ENCODE measurements at places on chromosomes 7 and 10.

DNA sequence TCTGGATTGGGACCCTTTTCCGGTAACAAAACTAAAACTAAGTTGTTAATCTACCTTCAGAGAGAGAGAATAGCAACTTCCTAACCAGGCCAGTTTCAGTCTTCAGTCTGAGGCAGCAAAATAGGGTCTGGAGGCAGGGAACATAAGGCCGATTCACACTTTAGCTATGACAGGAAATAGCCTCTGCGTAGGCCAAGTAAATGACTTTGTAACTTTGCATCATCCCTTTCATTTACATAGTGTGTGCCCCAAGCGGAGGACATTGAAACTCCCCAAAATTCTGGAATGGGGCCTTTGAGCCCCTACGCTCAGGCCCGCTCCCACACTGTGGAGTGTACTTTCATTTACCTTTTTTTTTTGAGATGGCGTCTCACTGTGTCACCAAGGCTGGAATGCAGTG, 1.7 kb upstream of the UPP1 start:
- peak; percentile 33 for DNase-seq

- DNase-seq: no peak
Measured at GRCh38 chr10:33115738-33116719, 158.0 kb upstream of the ITGB1 start.

DNA sequence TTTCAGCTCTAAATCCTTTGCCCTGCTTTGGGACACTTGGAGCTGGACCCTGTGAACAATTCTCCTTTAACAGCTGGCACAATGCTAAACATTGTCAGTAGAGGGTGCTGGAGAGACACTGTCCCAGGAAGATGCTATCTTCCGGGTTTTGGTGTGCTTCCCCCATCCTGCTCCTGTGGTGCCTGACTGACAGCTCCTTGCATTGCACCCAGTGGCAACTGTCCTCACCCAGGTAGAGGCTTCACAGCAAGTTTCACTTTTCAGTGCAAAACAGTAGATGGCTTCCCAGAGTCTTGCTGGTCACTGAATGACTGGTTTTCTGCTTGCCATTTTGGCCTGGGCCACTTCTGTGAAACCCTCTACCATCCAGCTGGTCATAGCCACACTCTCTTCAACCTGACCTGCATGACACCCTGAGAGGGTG, 77.3 kb downstream of the CDC14C start:
- DNase-seq: no peak

- DNase-seq: no peak
Measured at GRCh38 chr7:80542398-80542797, 30.5 kb upstream of the GNAT3 start.

DNA sequence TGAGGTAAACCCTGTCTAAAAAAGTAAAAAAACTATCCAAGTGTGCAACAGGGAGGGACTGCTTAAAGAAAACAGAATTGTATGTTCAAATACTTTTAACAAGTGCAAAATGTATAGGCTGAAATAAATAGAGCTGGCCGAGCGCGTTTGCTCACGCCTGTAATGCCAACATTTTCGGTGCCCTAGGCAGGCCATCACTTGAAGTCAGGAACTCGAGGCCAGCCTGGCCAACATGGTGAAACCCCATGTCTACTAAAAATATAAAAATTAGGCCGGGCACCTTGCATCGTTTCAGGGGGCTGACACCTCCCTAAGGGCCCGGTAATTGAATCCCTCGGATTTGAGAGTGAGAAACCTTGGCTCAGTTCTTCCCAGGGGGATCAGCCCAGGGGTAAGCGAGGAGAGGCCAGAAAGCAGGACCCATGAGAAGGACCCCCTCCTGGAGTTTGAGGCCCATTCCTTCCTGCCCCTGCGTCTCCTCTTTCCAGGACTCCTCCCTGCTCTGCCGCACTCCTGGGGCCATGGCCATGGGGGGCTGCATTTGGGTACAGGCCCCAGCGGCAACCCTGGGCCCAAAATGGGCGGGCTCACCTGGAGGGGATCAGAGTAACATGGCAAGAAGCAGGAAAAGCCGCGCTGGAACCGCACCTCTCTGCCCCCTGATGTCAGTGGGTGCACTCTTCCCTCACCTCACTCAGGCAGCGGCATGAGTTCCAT, 75.5 kb upstream of the TMEM248 start:
- no peak for DNase-seq

- DNase-seq: no peak
Measured at GRCh38 chr7:94145602-94146001, 141.4 kb upstream of the BET1 start.

- DNase-seq: no peak
Measured at GRCh38 chr7:123208793-123209192, 9.0 kb upstream of the SLC13A1 start.

DNA sequence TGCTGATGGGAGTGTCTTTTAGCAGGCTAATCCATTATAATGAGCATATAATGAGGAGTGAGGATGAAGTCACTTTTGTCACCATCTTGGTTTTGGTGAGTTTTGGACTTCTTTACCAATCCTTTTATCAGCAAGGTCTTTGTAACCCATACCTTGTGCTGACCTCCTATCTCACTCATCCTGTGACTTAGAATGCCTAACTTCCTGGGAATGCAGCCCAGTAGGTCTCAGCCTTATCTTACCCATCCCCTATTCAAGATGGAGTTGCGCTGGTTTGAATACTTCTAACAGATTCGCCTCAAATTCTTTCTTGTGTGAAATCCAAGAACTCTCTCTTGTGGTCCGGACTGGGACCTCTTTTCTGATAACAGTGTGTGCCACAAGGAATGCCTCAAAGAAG, 253.1 kb upstream of the CACNA2D1 start:
- DNase-seq: no peak
